Cortex of kidney (tissue), 1 donor: ENCODE measurements at places on chromosomes 11 and 22.

GRCh38 chr11:76740772-76741171 lies 42.4 kb upstream of the TSKU start:
- DNase-seq, result no peak

- DNase-seq, result no peak
Measured at GRCh38 chr11:67437082-67437808, at the start of gene PTPRCAP. Gene PTPRCAP, minus strand, starts transcription at chr11:67437682. Its CDS starts 63 bp downstream, at chr11:67437619.

- no peak for DNase-seq
Measured at GRCh38 chr11:122459064-122459463, 196.5 kb upstream of the UBASH3B start.

GRCh38 chr11:129237456-129237855 lies 45.3 kb upstream of the ARHGAP32 start:
- no peak for DNase-seq

DNA sequence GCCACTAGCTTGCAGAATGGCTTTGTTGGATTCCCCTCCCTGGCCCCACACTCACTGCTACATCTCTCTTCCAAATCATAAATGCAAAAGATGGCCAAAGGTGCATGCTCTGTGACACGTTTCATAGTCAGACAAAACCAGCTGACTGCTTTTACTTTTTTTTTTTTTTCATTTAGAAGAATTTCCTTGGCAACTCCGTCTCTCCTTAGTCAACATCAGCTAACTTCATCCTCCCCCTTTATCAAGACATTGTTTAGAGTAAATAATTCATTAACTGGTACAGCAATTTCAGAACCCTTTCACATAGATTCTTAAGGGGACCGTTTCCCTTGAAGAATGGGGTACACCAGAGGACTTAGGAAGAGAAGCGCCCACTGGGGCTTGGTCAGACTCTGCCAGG lies 16.0 kb downstream of the KCNQ1OT1 start:
- DNase-seq, result no peak

GRCh38 chr11:73866586-73866996 lies 10.1 kb downstream of the COA4 start:
- no peak for DNase-seq

DNA sequence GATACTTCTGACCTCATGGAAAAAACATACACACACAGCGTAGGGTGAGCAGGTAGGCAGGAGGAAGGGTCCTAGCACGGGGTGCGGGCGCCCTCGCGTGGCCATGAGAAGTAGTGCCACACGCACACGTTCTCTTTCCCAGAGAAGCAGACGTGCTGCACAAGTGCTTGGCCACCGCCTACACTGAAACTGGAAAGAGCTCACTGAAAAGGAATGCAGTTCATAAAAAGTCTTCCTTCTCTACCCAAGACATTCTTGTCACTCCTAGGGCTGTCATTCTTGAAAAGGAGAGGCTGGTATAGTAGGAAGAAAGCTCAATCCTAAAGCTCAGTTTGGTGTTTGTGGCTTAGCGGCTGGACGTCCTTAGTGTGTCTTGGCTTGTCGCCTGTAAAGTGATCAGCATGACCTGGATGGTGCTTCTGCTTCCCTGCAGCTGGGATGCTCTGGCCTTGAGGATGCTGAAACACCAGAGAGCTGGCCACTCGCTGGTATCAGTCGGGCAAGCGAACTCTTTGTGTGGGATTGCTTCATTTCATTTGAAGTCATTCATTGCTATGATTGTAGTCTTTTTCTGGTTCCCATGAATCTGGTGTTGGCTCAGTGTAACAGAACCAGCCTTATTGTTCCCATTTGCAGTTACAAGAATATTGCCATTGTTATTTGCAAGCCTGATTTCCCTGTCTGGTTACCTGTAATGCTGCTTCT lies 303.8 kb downstream of the NTM start:
- no peak for DNase-seq

GRCh38 chr22:26579331-26579886 lies 10.5 kb downstream of the TPST2 start:
- DNase-seq, result no peak

- no peak for DNase-seq
Measured at GRCh38 chr11:66845143-66845875, 2.1 kb downstream of the RCE1 start.

- no peak for DNase-seq
Measured at GRCh38 chr22:24290459-24290858, 19.8 kb downstream of the SPECC1L start.

DNA sequence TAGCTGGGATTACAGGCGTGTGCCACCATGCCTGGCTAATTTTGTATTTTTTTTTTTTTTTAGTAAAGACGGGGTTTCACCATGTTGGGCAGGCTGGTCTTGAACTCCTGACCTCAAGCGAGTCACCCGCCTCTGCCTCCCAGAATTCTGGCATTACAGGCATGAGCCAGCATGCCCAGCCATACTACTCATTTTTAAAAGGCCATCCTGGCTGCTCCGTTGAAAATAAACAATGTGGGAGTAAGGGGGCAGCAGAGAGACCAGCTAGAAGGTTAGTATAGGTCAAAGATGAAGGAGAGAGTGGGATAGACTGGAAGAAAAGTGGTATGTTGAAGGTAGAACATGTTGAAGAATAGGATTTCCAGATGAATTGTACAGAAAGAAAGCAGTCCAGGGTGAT lies 17.6 kb upstream of the LIN7C start:
- DNase-seq, result no peak

DNA sequence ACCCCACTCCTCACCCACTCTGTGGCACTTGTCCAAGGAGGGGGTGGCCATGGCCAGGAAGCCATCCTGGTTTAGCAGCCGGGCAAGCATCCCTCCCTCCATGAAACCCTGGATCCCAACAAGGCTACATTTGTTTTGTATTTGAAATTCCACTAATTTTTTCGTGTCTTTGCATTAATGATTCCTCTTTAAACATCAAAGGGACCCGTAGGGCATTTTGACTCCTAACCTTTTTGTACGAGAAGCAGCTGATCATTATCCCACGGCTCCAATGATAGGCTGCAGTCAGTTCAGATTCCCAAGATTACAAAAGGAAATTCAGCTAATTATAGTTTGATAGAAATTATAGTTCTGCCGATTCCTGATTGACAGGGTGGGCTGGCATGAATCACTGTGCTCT lies 10.7 kb downstream of the MYEOV start:
- no peak for DNase-seq

DNA sequence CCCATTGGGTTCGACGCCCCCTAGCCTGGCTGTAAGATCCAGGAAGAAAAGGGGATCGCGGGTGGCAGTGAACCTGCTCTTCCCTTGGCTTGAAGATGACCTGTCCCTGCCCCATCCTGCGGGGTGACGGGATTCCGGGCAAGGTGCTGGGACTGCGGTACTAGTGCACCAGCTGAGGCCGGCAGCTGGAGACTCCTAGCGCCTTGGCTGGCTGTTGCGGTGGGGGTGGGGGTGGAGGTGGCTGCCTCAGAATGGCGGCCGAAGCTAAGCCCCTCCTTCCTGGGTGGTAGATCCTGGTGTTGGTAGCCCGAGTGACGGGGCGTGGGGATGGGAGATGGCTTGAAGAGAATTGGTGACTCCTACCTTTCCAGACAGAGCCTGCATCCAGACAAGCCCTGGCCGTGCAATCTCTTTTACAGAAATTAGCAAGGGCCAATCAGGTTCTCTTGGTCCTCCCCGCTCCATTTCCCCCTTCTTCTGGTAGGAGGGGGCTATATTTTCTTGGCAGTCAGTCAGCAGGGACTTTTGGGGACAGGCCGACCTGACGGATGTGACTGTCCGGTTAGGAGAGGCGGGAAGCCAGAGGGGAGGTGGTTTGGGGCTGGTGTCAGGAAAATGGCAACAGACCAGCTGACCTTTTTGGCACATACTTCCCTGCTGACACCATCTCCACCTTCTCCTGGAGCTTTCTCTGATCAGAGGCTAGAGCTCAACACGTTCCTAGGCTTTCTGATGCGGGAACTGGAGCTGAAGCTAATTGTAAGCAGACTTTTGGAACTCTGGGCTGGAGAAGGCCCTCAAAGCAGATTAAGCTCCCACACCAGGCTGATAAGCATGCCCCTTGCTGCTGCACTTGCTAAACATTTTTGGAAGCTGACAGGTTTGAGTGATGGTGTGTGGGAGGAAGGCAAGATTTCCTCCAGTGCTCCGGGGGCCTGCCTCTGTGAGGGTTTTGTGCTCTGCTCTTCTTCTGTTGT lies 2.0 kb downstream of the NAV2 start:
- DNase-seq, result no peak

- no peak for DNase-seq
Measured at GRCh38 chr22:22721681-22722354, 77.4 kb downstream of the GGTLC2 start.

- no peak for DNase-seq
Measured at GRCh38 chr11:74011360-74012073, 2.6 kb upstream of the UCP3 start.

GRCh38 chr11:16815047-16815767 lies 76.8 kb downstream of the C11orf58 start:
- DNase-seq, result no peak

DNA sequence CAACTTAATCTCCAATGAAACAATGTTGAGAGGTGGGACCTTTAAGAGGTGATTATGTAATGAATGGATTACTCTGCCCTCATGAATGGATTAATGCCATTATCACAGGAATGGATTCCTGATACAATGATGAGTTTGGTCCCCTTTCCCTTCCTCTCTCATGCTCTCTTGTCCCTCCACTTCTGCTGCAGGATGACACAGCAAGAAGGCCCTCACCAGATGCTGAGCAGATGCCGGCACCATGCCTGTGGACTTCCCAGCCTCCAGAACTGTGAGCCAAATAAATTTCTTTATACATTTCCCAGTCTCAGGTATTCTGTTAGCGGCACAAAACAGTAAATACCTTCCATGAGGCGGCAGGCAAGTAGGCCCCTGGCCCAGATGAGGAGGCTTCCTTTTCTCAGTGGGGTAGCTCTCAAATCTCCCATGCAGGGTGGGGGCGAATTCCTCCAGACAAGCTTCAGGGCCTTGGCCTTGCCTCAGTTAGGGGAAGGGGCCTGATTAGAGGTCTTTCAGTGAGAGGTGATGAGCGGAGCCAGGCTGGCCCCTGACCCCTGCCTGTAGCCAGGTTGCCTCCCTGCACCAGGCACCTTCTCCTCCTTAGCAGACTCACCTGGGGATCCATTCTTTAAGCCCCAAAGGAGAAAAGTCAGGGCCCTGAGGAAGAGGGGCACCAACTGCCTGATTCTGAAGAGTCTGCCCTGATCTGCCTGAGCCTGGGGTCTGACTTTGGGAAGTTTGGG lies 86.0 kb downstream of the RRM1 start:
- no peak for DNase-seq

DNA sequence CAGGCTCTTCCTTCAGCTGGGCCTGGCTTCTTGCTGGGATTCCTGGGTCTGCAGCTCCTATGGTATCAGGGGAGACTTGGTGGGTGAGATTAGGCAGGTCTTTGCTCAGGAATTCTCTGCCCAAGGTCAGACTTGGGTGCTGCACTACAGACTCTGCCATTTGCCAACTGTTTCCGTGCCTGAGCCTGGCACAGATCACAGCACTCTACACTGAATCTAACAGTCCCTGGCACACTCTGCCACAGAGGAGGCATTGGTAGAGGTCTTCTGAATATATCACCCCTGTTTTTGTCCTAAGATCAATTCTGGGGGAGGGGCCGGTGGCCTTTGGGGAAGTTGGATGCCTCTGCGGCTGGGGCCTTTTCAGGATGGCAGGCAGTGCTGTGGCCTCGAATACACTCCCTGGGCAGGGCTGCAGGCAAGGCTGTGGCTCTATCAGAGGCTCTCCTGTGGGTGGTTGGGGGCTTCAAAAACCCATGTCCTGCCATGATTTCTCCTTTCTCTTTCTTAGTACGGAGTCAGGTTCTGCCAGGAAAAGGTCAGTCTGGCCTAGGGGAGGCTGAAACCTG lies 115.0 kb upstream of the NARS2 start:
- DNase-seq, result no peak

DNA sequence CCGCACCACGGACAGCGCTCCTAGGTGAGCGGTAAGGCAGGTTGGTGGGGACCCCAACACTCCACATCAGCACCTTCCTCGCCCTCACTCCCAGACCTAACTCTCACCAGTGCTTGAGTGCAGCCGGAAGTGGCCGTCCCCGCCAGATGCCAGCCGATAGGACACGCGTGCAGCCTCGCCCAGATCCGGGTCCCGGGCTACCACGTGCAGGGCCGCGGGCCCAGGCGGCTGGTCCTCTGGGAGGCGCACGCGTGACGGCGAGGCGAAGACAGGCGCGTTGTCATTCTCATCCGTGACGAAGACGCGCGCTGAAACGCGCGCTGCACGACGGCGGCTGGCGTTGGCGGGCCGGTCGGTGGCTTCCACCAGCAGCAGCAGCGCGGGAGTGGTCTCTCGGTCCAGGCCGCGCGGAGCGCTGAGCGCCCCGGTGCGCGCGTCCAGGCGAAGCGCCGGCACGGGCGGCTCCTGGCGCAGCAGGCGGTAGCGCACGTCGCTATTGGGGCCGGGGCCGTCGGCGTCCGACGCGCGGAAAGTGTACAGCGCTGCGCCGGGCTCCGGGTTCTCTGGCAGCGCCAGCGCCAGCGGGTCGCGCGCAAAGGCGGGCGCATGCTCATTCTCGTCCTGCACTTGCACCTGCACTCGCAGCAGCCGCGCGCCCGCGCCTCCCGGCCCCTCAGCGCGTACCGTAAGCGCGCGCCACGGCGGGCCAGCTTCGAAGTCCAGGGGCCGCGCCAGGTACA lies 10.8 kb upstream of the TPP1 start:
- DNase-seq, result no peak

- DNase-seq, result no peak
Measured at GRCh38 chr11:115905341-115906000, 401.3 kb upstream of the CADM1 start.

GRCh38 chr22:28983788-28984441 lies 77.7 kb downstream of the C22orf31 start:
- DNase-seq, result no peak

DNA sequence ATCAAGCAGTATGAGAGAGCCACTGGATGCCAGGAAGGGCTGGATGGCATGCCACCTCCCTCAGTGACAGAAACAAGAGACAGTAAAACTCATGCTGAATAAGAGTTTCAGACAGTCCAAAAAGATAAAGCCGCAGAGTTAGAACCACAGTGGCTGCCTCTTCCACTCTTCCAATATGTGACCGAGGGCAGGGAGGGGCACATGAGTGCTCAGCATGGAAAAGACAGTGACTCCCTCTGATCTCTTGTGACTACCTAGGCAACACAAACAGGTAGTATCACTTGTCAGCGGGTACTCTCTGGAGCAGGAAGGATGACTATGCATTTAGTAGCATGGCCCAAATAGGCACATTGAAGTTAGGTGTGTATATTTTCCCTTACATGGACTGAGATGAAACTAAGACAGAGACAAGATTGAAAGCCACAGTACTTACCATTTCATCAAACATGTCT lies 295.4 kb downstream of the CADM1 start:
- DNase-seq, result no peak

GRCh38 chr11:116641561-116642045 lies 131.2 kb downstream of the BUD13 start:
- DNase-seq, result no peak

DNA sequence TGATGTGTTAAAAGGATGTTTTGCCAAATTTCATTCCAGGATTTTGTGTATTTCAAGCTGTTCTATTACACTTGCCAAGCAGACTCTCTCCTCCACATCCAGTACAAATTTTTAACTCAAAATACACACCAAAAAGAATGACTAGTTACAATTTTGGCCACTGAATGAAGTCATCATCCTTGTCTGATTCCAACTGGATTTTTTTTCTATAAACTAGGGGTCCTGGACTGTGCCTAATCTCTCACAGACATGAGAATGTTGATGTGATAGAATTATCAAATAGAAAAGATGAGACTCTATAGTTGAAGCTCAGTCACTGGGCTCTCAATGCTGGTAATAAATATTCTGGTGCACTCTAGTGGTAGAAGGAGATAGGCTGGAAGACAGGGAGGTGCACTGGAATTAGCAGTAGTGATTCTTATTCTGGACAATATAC lies 85.8 kb downstream of the FANCF start:
- DNase-seq, result no peak
